Mucosa of gallbladder (tissue), 1 donor: ENCODE measurements at places on chromosomes 5 and 9. TPM values are rescaled to one million over a fixed set of nuclear protein-coding genes. Genes with fewer than 3 reads are reported as not detected.

Gene GABRA6
- not detected for total RNA-seq

Gene FOXD4L6
- not detected for total RNA-seq

Gene DPM2
- total RNA-seq, result 36.6 TPM

Gene MAP1B
- 81.3 TPM for total RNA-seq

Gene GABRA1
- total RNA-seq, result not detected

Gene RABL6
- total RNA-seq, result 91.0 TPM

Gene FREM1
- total RNA-seq, result 8.2 TPM

DNA sequence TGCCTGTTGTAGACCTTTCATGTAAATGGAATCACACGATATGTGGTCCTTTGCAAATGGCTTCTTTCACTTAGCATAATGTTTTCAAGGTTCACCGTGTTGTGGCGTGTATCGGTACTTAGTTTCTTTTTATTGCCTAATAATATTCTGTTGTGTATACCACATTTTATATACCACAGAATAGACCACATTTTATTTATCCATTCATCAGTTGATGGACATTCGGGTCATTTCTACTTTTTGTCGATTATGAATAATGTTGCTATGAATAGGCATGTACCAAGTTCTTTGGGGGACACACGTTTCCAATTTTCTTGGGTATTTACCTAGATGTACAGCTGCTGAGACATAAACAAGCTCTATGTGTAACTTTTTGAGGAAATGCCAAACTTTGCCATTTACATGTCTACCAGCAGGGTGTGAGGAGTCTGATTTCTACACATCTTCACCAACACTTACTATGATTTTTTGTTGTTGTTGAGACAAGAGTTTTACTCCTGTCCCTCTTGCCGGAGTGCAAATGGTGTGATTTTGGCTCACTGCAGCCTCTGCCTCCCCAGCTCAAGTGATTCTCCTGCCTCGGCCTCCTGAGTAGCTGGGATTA, 144.7 kb downstream of the RGS3 start:
- no peak for DNase-seq

GRCh38 chr5:20536341-20536740, 548.3 kb upstream of the CDH18 start:
- DNase-seq, result no peak

GRCh38 chr9:61673664-61674381, 484.0 kb downstream of the SPATA31A7 start:
- DNase-seq, result no peak

GRCh38 chr9:78470216-78470615, 173.3 kb downstream of the PSAT1 start:
- DNase-seq, result no peak

DNA sequence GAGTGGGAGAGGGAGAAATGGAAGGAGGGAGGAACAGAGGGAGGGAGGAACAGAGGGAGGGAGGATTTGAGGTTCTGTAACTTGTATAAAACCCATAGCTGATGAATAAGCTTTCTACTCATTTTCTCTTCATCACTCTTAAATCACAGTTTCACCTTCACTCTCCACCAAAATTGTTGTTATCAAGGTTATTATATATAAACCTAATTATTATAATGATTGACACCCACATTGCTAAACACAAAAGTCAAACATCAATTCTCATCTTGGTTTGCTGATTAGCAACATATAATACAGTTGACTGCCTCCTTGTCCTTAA, 229.0 kb upstream of the PAPPA start:
- DNase-seq, result no peak

GRCh38 chr5:158600679-158601078, 499.0 kb downstream of the EBF1 start:
- no peak for DNase-seq

GRCh38 chr5:156913719-156914370, 49.2 kb downstream of the TIMD4 start:
- no peak for DNase-seq

DNA sequence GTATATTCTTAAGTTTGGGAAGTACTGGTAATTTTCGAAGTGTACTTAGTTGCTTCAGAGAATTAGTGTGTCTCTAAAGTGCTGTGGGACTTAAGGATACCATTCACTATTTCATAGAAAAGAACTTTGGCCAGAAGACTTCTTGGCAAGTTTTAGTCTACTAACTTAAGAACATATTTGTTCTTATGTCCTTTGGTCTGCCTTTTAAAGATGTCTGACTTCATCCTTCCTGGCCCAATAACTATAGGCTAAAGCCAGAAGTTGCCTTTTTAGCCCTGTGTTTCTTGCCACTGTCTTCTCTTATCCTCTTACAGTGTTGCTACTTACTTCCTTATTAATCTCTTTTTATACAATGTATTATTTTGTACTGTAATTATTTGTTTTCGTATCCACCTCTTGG, 6.3 kb downstream of the RBM27 start:
- no peak for DNase-seq

GRCh38 chr5:131706281-131706680, 71.3 kb upstream of the RAPGEF6 start:
- DNase-seq, result no peak

GRCh38 chr5:1755321-1755949, 44.2 kb downstream of the MRPL36 start:
- no peak for DNase-seq

GRCh38 chr9:69818750-69819345, 1.8 kb upstream of the CFAP95 start:
- DNase-seq, result no peak

DNA sequence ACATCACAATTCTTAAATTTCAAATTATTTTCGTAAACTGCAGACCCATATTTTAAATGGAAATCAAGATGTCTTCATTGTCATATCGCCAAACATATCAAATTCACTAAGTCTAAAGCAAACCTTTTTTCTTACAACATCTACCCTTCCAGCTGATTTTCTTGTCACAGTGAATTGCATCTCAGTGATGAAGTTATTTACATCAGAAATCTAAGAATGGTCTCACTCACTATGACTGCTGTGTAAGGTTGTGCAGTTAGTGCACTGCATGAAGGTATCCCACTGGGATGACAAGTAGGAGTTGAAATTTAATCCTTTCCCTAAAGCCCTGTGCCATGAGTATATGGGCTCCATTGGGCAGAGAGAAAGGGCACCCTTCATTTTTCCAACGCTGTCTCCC, 399.4 kb upstream of the ITGA1 start:
- no peak for DNase-seq

DNA sequence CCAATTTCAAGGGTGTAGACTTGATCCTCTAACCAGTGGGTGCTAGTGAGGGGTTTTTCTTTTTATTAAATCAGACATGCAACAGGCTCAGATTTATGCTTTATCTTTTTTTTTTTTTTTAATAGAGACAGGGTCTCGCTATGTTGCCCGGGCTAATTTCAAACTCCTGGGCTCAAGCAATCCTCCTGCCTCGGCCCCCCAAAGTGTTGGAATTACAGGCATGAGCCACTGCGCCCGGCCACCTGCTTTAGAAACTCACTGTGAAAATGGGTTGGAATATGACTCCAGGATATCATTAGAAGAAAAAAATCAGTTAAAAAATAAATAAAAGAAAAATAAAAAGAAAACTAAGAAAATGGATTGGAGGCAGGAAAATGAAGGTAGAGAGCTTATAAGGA, 50.7 kb downstream of the STOM start:
- DNase-seq, result no peak
